ENCODE measurements at places on chromosomes 1 and 21.

GRCh38 chr1:11516961-11517635 is 38.1 kb downstream of the DISP3 start:
- DNase-seq = no peak

GRCh38 chr21:27953340-27954045 is 986.6 kb upstream of the ADAMTS5 start:
- DNase-seq = peak; percentile 42

DNA sequence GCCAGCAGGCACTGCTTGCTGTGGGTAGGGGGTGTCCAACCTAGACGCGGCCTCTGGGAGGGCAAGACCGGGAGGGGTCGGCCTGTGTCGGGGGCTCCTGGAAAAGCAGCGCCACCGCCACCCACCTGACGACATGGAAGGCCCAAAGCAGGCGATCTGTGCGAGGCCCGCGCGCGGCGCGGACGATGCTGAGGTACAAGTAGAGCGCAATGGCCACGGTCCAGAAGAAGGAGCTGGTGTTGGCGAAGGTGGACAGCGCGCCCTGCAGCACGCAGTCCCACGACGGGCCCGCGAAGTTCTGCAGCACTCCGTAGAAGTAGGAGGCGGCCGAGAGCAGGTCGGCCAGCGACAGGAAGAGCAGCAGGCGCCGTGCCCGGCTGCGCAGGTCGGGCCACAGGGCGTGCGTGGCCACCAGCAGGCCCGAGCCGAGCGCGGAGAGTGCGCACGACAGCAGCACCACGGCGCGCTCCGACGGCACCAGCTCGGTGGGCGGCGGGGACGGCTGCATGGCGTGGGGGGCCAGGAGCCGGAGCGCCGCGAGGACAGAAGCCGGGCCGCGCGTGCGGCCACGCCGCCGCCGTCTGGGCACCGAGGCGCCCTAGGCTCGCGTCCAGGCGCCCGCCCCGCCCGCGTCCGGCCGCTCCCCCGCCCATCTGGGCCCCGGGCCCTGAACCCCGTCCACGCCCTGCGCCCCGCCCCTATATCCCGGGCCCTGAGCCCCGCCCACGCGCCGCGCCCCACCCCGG is at the start of gene GPR157:
Gene GPR157 (minus strand): TSS at position 583 of the 746 bp plus-strand sequence. CDS start 75 bp downstream, at position 508.
- DNase-seq = peak; percentile 81

- DNase-seq = no peak
Measured at GRCh38 chr1:246591047-246591446, 24.8 kb downstream of the CNST start.

- no peak for DNase-seq
Measured at GRCh38 chr1:171645553-171646248, 6.8 kb downstream of the MYOC start.

DNA sequence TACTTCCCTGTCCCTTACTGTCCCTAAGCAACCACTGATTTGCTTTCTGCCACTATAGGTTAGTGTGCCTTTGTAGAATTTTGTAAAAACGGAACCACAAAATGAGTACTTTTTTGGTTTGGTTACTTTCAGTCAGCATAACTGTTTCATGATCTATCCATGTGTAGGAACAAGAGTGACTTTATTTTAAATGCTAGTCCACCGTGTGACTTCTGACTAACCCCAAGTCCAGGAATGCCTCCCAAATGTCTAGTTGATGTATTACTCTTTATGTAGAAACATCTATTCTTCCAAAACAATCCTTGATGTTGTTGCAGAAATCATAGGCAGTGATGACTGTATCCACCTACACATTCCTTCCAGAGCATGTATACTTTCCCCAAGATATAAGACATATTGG is 21.3 kb downstream of the ATPAF1 start:
- DNase-seq = no peak

- DNase-seq = no peak
Measured at GRCh38 chr1:31302709-31303441, 6.0 kb downstream of the ZCCHC17 start.

GRCh38 chr1:201408176-201408833 is 9.2 kb upstream of the LAD1 start:
- peak; percentile 64 for DNase-seq

- DNase-seq = no peak
Measured at GRCh38 chr1:1461721-1462317, 9.7 kb upstream of the ATAD3B start.

- DNase-seq = no peak
Measured at GRCh38 chr1:219518907-219519248, 94.0 kb downstream of the ZC3H11B start.

DNA sequence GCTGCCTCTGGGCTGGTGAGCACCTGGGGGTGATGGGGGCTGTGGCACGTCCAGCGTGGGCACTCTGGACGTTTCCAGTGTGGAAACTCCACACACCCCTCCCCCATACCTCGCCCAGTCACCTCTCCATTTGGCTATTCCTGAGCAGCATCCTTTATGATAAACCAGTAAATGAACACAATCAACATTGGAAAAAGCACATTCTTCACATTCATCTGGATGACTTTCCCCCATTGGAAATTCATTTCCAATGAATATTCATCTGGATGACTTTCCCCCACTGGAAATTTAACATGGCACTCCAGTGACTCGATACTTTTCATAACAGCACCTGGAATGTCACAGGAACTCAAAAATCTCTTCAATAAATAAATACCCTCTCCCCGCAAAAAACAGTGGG is 104.8 kb upstream of the KRTAP19-8 start:
- no peak for DNase-seq

DNA sequence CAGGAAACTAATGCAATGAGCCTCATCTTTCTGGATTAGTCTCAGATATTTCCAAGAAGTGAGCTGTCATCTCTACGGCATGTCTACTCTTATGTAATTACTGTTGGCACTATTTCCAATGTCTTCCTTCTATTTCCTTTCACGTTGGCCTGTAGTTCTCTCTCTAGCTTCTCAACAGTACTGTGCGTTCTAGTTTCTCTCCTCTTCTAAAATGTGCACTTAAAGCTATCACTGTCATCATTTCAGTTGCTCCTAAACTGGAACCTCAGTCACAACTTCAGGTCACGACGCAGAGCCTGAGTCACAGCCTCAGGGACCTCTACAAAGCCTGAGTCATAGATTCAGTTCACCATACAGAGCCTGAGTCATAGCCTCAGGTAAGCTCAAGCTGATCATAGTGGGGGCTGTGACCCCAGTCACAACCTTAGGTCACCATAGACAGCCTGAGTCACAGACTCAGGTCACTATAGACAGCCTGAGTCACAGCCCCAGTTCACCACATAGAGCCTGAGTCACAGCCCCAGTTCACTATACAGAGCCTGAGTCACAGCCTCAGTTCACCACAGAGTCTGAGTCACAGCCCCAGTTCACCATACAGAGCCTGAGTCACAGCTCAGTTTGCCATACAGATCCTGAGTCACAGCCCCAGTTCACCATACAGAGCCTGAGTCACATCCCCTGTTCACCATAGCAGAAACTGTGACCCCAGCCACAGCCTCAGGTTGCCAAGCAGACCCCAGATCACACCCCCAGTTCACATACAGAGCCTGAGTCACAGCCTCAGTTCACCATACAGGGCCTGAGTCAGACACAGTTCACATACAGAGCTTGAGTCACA is 13.0 kb downstream of the WNT9A start:
- DNase-seq = peak; percentile 60

DNA sequence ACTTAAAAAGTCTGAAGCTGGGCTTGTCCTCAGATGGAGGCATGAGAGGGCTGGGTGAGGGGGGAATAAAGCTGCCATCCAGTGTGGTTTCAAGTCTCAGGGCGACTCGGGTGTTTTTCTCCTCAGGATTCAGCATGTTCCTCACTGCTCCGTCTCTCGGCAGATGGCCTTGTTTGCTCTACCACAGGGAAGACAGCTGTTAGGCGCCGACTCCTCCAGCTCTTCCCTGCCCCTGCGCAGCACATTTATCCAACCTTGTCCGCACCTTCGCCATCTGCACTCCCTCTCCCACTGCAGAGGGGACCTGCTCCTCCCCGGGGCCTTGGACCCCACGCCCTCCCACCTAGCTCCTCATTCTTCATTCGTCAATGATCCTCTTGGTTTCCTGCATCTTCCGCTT is 16.6 kb upstream of the S100A11 start:
- DNase-seq = no peak

All from NB4 (cell line).